ENCODE measurements at places on chromosomes 6 and 20. TPM values are rescaled to one million over a fixed set of nuclear protein-coding genes. Genes with fewer than 3 reads are reported as not detected.

Gene MMUT
- 15.3 TPM for total RNA-seq

Gene MEP1A
- total RNA-seq: not detected

Gene ME1
- total RNA-seq: 32.2 TPM

Gene PTGIS
- 1.6 TPM for total RNA-seq

Gene ANKRD66
- not detected for total RNA-seq

Gene EPHA7
- not detected for total RNA-seq

Gene KHDC1L
- total RNA-seq: not detected

Gene WFDC5
- not detected for total RNA-seq

Gene SLC17A1
- not detected for total RNA-seq

Gene RBPJL
- total RNA-seq: not detected

Gene SLC44A4
- 0.36 TPM for total RNA-seq

Gene TREM2
- total RNA-seq: not detected

Gene GATA5
- not detected for total RNA-seq

Gene SAPCD1
- not detected for total RNA-seq

Gene F13A1
- not detected for total RNA-seq

Gene FOXS1
- total RNA-seq: not detected

Gene CALHM6
- 0.83 TPM for total RNA-seq

Gene GTF3C6
- 10.4 TPM for total RNA-seq

Gene HSD17B8
- 1.9 TPM for total RNA-seq

Gene PTCHD4
- 0.72 TPM for total RNA-seq

Gene SNAP91
- total RNA-seq: not detected

Gene MCUR1
- total RNA-seq: 5.6 TPM

Gene TGIF2
- total RNA-seq: 9.7 TPM

Gene ABHD16B
- not detected for total RNA-seq

Gene FAM209B
- not detected for total RNA-seq

Gene BTNL2
- total RNA-seq: not detected

Gene FAM162B
- total RNA-seq: 3.2 TPM

Gene PRPH2
- 0.83 TPM for total RNA-seq

Gene HCK
- not detected for total RNA-seq

Gene HSPA1L
- total RNA-seq: 1.3 TPM

Gene SLC22A16
- total RNA-seq: not detected

Gene TNNC2
- 0.28 TPM for total RNA-seq

Gene BTN1A1
- not detected for total RNA-seq

Gene TRIM10
- not detected for total RNA-seq

Gene PRICKLE4
- not detected for total RNA-seq

Gene PAK5
- not detected for total RNA-seq

Gene CRISP2
- not detected for total RNA-seq

Gene IL20RA
- not detected for total RNA-seq

Gene CD40
- total RNA-seq: 0.28 TPM

Gene CLVS2
- total RNA-seq: not detected

Gene TFAP2B
- total RNA-seq: not detected

Gene DNAAF9
- total RNA-seq: 7.8 TPM

Gene KCNQ5
- total RNA-seq: 1.7 TPM

Gene CST7
- not detected for total RNA-seq

Gene SLC35D3
- not detected for total RNA-seq

Gene ENPP3
- total RNA-seq: not detected

Gene CPNE5
- not detected for total RNA-seq

Gene ABCC10
- 7.0 TPM for total RNA-seq

Gene PRSS35
- 6.7 TPM for total RNA-seq

Gene MSH5
- 4.7 TPM for total RNA-seq

Gene GLP1R
- not detected for total RNA-seq

Gene RIOK1
- total RNA-seq: 27.2 TPM
